CD8-positive, alpha-beta T cell (primary cell): ENCODE measurements at places on chromosomes 5 and 9.

- DNase-seq, result no peak
Measured at GRCh38 chr5:171122372-171122771, 186.7 kb upstream of the TLX3 start.

- no peak for DNase-seq
Measured at GRCh38 chr5:166509085-166509484, 1782.4 kb upstream of the WWC1 start.

DNA sequence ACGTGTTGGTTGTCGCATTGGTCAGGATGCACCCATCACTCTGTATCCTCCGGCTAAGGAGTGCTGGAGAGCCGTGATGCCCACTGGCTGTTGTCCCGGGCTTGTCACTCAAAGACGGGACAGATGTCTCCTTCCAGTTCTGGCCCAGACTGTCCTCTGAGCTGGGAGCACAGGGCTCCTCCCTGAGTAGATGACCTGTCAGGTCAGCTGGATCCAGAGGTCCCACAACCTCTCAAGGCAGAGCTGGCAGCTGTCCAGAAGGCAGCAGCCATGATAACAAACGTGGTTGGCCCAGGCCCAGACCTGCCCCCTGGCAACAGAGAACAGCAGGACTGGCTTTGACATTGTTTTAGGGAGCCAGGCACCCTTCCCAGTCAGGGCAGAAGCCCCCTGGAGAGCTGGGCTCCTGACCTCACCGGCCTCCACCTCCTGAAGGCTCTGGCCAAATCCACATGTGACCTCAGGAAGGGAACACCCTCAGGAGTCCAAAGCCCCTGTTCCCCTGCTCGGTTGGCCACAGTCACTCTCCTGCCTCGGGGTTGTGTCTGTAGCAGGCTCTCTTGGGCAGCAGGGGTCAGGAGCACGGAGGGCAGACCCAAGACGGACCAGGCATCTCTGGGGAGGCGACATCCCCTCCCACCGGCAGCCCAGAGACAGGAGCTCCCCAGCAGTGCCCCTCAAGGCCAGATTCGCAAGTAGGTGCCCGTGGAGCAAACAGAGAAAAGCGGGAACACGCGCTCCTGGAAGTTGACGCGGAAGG lies 10.3 kb downstream of the TRIM7 start:
- no peak for DNase-seq

DNA sequence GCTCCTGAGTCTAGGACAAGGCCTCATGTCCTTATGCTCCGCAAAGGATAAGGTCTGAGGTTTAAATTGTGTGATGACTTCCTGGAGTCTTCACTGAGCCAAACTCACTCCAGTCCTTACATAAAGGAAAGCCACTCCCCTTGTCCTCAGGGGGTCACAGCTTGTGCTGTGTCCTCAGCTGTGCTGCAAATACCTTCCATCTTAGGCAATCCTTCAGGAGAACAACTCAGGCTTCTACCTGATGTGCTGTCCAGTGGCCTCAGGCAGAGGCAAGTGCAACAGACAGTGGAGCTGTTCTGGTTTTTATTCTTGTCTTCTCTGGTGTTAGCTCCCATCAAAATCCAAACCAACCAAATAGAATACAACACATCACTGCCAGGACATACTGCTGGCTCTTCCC lies 151.5 kb downstream of the TAF11L14 start:
- DNase-seq, result no peak

DNA sequence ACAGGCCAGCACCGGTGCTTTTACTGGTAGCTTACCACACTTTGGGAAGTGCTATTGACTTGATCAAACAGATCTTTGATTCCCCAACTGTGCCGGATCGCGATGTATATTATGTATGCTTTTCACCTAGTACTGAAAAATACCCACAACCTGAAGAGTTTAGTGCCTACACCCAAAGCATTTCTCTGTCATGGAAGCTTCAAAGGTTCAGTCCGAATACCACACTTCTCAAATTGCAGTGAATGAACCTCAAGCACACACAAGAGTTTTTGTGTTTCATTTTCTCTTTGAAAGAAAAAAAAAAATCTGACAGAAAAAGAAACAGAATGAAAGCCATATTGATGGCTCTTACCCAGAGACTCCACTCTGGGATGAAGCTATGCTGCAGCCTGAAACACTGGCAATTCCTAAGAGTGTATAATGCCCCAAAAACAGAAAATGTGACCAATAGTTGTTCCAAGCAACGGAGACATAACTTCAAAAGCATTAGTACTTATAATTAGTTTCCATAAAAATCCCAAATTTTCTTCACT lies 100.9 kb downstream of the EBF1 start:
- no peak for DNase-seq

GRCh38 chr5:156913719-156914370 lies 49.2 kb downstream of the TIMD4 start:
- DNase-seq, result peak; percentile 16

DNA sequence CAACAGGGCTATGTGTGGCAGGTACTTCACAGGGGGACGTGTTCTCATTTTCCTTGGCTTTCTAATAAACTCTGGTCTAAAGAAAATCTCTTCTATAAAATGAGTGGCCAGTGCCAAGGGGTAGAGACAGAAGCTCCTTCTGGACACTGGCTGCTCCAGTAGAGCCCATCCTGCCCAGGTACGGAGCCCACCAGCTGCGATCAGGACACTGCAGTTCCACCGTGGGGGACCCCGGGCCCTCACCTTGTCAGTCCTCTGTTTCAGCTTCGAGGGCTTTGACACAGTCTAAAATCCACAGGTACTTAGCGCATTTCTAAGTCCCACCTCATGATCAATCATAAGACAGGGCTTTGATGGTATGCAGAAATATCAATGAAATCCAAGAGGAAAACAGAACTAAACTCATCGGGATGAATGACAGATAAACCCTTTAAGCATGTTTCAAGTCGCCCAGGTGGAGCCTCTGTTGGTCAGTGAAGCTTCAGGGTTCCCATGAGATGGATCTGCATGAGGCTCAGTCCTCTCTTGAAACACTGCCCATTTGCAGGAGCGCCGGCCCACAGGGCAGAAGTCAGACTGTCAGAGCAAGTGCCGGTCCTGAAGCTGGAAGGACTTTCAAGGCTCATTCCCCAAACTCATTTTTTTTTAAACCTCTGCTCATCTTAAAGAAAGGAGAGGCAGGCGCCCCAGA lies 20.3 kb upstream of the TERT start:
- DNase-seq, result no peak

DNA sequence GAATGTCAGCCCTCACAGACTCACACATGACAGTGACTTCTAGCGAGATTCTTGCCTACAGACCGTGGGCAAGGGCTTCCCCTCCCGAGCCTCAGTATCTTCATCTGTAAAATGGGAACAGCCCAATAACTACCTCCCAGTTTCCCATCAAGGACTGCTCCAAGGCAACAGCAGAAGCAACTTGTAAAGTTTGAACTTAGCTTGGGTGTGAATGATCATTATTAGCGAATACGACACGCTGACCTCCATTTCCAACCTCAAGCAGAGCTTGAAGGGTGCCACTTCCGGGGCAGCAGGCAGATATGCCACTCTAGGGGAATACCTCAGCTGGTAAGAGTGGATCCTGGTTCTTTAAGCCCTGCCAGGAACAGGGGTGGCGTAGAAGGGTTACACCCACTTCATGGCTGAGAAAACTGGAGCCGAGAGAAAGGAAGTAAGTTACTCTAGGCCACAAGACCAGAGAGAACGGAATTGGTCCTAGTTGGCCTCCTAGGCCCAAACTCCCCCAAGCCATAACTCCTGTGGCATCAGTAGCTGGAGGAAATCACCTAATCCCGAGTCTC lies 2.0 kb downstream of the RNF44 start:
- DNase-seq, result peak; percentile 89

DNA sequence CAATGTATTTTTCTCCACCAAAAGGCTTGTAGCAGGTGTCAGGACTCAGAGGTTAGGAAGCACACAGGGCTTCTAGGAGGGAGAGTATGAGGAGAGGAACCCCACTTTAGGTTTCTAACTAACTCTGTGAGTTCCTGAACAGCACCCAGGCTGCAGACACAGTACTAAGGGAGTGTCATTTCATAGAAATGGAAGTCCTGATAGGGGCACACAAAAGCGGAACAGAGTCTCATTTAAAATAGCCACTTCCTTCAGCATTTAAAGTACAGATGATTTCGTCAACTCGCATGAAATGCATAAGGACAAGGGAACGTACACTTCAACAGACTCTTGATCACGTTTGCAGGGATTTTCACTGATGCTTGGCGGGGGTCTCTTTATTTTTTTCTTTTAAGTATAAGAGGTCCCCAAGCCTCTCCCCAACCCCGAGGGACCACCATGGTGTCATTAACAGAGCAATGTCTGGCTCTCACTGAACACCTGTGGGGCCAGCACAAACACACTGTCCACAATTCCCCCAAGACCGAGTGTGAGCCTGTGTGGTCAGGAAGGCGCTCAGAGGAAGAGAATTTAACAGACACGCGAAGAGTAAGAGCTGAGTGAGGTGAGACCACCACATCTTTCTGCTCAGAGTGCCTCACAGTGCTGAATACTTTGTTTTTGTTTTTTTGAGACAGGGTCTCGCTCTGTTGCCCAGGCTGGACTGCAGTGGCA lies 82.3 kb downstream of the SECISBP2 start:
- DNase-seq, result no peak
